ENCODE measurements at places on chromosomes 13 and 19. TPM values are rescaled to one million over a fixed set of nuclear protein-coding genes. Genes with fewer than 3 reads are reported as not detected.

GRCh38 chr19:48444129-48444935 lies 1.5 kb upstream of the GRWD1 start:
- DNase-seq, result no peak

DNA sequence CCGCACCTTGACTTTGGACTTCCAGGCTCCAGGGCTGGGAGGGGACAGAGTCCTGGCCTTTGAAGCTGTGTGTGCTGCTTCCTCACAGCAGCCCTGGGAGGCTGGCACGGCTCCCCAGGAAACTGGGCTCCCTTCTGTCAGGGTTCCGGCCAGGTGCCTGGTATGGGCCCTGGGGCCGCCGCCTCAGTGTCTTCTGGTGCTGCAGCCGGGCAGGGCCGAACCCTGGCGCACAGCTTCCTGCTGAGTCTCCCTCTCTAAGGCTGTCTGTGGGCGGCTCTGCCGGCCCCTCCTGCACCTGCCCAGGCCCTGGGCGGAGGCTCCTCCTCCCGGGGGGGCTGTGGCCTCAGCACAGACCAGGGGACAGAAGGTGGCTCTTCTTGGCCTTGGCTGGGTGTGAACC lies 32.4 kb downstream of the GPX4 start:
- DNase-seq, result no peak

GRCh38 chr13:106372199-106373155 lies 163.0 kb downstream of the EFNB2 start:
- DNase-seq, result no peak

MYO1F gene
- 306 TPM for total RNA-seq

ZNF682 gene
- total RNA-seq, result 16.9 TPM

FPR1 gene
- total RNA-seq, result not detected

Data from activated naive CD8-positive, alpha-beta T cell treated with anti-CD3 and anti-CD28 coated beads, Interleukin-2, amount 10 ng/mL, durations not matched to agents 7 days and 5 days (primary cell).